Dorsolateral prefrontal cortex (tissue), 122 donors: ENCODE measurements at places on chromosomes 2 and 18. TPM values are rescaled to one million over a fixed set of nuclear protein-coding genes. Genes with fewer than 3 reads are reported as not detected.

DNA sequence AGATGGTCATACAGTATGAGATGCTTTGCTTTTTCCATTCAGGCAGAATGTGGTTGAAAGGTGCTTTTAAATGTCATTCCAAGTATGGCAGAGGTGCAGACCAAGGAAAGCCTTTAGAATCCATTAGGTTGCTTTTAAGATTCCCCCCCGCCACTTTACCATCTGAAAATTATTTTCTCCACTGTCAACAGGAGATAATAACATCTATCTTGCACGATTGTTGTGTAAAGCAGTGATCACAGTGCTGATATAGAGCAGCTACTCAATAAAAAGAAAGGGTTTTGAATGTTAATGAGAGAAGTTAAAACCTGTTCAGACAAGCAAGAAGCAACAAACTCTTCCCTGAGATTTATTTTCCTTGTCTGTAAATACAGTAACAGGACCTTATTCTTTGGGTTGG, 372.5 kb upstream of the GCFC2 start:
- DNase-seq, result no peak

DNA sequence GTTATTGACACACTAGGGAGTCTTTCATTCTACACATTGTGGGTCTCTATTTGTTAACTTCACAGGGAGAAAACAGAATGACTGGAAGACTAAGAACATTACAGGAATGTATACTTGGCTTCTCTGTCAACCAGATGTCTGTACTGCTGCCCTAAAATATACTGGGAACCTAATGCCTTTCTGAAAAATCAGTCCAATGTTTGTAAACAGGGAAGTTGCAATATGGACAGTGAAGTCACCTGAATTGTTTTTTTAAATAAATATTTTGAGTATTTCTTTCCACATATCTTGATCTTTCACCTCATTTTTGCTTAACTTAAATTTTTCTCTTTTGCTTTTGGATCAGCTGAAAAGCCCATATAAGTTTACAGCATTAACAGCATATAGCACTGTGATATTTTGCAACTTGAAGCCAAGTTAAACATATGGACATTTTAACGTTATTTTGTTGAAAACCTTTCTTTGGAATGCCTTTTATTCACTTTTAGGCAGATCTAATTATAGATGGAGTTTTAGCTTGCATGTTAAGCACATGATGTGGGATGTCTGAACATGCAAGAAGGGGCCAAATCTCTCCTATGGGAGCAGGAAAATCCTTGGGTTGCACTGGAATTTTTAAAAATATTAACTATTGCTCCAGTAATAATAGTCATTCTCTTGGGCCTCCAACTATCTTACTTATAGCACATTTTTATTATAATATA, 137.7 kb upstream of the TWIST2 start:
- no peak for DNase-seq

DNA sequence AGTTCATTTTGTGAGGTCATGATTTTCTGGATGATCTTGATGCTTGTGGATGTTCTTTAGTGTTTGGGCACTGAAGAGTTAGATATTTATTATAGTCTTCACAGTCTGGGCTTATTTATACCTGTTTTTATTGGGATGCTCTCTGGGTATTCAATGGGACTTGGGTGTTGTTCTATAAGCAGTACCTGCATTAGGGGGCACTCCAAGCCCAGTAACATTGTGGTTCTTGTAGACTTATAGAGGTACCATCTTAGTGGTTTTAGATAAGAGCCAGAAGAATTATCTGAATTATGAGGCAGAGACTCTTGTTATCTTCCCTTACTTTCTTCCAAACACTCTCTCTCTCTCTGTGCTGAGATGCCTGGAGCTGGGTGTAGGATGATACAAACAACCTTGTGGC, 470.0 kb downstream of the PIK3C3 start:
- no peak for DNase-seq

DNA sequence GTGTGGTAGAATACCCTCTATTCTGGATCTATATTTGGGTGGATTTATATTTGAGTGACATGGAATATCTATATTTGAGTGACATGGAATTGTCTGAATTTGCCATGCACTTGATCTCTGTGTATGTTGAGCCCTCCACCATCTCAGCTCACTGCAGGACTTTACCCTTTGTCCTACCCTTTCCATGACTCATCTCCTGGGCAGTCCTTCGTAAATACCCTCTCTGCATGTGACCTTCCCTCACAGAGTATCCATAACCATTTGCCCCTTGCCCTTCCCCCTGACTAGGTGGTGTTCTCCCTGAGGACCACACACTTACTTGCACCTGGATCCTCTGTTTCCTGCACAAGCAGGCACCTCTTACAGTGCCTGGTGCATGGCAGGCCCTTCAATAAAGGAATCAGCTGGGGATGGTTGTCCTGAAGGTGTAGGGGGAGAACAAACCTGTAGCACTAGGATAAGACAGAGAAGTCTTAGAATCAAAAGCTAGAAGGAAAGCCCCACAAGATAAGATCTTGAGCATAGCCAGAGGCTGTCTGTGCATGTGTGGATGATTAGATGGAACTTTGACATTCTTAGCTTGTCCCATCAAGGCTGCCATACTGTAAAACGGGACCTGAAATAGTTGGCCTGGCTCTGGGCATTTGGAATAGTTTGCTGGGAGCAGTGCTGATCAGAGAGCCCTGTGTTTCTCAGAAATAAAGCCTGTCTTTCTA, 230.4 kb downstream of the FHOD3 start:
- DNase-seq, result no peak

- peak; percentile 67 for DNase-seq
Observed at GRCh38 chr2:98946855-98947254, 10.8 kb upstream of the CRACDL start.

DNA sequence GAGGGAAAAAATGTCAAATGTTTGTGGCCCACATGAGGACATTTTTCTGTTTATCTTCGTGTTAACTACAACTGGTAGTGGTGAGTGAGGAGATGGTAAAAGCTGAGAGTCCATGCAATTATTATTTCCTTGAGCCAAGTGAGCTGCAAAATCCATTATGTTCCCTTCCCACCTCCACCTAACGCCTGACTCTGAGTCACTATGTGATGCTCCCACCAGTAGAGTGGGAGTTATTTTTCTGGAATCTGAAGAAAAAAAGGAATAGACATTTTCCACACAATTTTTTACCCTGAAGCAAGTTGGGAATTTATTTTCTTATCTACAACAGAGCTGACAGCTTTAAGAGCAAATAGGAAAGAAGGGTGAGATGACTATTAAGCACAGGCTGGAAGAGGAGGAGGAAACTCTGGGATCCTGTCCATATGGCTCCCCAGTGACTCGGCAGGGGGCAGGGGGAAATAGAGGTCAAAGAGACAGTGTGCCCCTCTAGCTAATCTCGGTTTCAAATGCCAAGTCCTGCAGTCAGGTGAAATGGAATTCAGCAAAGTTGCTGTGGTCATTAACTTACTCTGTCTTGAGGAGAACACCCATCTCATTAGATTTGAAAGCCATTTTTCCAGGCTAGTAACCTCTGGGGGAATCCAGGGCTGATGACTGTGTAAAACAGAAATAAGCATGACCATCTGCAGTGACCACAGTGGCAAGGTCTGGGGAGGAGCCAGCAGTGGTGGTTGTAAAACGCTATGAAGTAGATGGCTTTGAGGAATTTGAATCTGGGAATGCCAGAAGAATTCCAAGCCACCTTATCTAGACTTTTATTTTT, 463.9 kb downstream of the STK39 start:
- DNase-seq, result no peak

DNA sequence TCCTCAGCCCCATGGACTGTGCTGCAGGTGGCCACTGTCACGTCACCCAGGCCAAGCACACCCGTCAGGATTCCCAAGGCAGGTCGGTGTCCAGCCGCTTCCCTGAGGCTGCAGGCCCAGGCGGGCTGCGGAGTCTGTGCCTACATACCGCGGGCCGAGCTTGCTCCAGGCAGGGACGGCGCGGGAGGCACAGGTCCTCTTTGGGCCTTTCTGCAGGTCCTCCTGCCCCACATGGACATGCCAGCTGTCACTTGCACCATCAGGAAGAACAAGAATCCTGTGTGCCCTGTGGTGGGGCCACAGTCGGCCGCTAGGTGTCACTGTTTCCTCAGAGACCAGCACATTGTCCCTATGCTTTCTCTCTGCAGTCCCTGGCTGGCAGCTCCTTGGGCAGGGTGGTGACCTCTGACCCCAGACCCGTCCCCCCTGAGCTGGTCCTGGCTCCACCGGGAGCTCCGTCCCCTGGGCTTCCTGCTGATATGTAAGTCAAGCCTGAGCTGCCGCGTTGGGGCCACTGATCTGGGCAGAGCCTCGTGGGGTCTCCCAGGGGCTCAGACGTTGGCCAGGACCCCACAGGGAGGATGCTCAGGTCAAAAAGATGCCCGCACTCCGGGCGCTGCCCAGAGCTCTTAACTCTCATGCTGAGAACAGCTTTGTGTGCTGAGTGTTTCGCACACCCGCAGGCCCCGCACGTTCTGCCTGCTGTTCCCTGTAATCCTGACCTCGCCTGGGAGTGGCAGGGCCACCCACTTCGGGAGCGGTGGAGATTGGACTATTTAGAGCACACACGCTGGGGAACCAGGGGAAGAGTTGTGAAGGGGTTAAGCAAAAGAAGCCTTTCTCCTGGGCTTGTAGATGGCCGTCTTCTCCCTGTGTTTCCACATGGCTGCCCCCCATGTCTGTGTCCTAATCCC, 17.3 kb upstream of the AGXT start:
- peak; percentile 88 for DNase-seq

- DNase-seq, result no peak
Observed at GRCh38 chr2:58515827-58516573, 274.9 kb upstream of the FANCL start.

DNA sequence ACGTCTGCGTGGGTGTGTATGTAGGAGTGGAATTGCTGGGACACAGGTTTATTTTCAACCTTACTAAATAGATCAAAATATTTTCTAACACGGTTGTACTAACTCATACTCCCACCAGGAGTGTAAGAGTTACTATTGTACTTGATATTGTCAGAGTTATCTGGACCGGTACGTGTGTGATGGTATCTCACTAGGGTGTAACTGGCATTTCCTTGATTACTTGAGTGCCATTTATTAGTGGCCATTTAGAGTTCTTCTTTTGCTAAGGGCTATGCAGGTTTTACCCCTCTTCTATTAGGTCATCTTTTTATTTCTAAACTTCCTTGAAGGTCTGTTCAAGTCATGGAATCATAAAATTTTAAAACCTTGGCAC, 33.5 kb downstream of the CENPO start:
- no peak for DNase-seq

DNA sequence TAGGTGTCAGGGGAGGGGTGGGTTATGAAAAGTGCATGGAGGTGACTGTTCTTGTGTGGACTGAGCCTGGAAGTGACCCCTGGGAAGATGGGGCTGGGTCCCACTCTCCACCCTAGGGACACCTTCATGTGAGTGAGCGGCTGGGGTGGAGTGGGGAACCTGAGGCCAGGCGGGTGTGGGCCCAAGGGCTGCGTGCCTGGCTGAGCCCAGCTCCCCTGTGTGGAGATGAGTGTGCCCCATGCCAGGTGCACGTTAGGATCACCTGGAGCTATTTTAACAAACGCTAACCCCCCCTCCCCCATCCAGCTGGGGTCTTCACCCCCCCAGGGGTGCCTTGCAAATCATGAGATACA, 26.5 kb downstream of the ZAP70 start:
- DNase-seq, result no peak

DNA sequence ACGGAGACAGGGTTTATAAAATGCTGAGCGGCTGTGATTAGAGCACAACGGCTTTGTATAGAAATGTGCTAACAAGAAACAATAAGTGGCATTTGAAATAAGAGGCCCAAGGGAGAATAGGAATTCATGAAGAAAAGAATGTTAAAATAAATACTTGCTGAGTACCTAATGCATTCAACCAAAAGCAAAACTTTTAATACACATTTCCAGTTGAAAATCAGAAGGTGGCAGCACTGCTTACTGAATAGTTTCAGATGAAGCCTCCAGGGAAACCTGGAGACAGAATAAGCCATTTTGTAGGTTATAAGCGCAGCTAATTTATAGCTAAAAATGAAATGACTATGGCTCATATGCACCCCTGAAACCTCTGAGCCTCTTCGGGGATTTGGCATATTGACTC, 286.6 kb downstream of the DPP10 start:
- no peak for DNase-seq

DNA sequence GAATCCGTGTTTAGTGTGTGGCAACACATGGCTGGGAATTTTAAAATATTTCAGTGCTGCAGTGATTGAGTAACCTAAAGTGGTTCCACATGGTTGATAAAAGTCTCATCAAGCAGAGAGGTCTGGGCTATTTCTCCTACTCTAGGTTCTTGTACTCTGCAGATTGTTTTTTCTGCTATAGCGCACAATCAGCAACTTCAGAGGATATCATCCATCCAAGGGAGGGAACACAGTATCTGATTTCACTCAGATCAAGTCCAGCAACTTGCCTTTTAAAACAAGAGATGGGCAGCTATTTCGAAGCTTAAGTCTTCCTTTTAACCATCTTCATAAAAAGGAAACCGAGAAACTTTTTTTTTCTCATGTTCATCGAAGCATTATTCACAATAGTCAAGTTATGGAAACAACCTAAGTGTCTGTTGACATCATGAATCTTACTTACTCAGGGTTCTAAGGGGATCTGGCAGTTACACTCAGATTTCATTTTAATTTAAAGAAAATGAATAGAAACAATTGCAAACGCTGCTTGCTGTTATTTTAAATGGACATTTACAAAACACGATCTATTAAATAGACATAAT, 172.7 kb upstream of the TRIB2 start:
- no peak for DNase-seq

GRCh38 chr18:28236487-28236886, 59.6 kb upstream of the CDH2 start:
- DNase-seq, result no peak

DNA sequence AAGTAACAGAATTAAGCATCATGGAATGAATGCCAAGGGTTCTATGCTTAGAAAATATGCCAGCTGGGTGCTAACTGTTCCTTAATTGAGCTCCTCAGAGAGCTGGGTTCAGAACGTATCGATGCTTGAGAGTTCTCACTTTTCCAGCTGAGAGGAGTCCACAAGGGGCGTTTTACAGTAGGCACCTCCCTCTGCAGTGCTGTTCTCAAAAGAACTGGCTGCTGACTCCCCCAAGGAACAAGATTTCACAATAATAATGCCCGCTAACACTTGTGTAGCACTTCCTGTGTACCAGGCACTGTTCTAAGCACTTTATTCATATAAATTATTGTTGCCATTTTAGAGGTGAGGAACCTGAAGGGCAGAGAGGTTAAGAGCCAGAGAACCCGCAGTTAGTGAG, 18.1 kb upstream of the TMEM237 start:
- no peak for DNase-seq

DNA sequence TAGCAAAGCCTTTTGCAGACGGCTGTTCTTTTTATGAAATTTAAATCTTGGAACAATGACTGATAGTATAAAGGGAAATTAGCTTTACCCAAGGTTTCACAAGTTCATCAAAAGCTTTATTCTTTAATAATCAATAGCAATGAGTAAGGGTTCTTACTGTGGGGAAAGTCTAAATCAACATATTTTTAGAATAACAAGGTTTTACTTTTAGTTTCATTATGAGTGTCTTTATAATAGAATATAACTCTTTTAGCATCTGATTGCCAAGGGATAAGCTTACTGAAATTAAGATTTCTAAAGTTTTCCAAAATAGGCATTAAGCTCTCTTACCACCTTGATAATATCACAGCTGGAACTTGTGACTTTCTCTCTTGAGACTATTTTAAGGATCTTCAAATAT, 1489.7 kb downstream of the LRP1B start:
- no peak for DNase-seq

The GAL3ST2 gene
- total RNA-seq, result 0.63 TPM

The CYBRD1 gene
- 46.2 TPM for total RNA-seq

The TMEM169 gene
- 10.1 TPM for total RNA-seq
